ENCODE measurements at places on chromosomes 1 and 21. TPM values are rescaled to one million over a fixed set of nuclear protein-coding genes. Genes with fewer than 3 reads are reported as not detected.

- DNase-seq, result peak; percentile 77
Observed at GRCh38 chr1:173410133-173410793, 66.9 kb upstream of the PRDX6 start.

GRCh38 chr1:68158837-68159236 lies 73.5 kb downstream of the WLS start:
- DNase-seq, result no peak

- DNase-seq, result no peak
Observed at GRCh38 chr1:44050261-44050660, 19.0 kb upstream of the SLC6A9 start.

- DNase-seq, result peak; percentile 43
Observed at GRCh38 chr1:206911064-206911663, 10.6 kb downstream of the FCMR start.

DNA sequence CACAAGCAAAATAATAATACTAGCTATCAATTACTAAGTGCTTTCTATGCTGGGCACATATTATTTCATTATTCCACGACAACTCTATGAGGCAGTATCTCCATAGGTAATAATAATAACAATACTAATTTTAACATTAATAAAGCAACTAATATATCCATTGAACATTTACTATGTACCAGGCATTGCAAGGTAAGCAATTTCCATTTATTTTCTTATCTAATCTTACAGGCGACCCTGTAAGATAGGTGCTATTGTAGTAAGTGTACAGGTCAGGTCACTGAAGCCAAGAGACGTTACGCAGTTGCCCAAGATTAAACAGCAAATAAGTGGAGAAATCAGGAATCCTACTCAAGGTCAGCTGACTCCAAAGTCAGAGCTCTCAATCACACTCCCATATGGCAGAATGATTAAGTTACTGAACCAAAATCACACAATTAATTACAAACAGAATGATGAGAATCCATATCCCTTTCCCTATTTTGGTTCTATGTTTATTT lies 198.4 kb downstream of the SLC45A1 start:
- no peak for DNase-seq

Gene GRIK1
- not detected for total RNA-seq

Gene MAP7D1
- 271 TPM for total RNA-seq

GRCh38 chr21:43911015-43911934 lies 46.3 kb downstream of the AGPAT3 start:
- peak; percentile 12 for DNase-seq

GRCh38 chr1:214372092-214372491 lies 91.1 kb downstream of the SMYD2 start:
- DNase-seq, result peak; percentile 60

DNA sequence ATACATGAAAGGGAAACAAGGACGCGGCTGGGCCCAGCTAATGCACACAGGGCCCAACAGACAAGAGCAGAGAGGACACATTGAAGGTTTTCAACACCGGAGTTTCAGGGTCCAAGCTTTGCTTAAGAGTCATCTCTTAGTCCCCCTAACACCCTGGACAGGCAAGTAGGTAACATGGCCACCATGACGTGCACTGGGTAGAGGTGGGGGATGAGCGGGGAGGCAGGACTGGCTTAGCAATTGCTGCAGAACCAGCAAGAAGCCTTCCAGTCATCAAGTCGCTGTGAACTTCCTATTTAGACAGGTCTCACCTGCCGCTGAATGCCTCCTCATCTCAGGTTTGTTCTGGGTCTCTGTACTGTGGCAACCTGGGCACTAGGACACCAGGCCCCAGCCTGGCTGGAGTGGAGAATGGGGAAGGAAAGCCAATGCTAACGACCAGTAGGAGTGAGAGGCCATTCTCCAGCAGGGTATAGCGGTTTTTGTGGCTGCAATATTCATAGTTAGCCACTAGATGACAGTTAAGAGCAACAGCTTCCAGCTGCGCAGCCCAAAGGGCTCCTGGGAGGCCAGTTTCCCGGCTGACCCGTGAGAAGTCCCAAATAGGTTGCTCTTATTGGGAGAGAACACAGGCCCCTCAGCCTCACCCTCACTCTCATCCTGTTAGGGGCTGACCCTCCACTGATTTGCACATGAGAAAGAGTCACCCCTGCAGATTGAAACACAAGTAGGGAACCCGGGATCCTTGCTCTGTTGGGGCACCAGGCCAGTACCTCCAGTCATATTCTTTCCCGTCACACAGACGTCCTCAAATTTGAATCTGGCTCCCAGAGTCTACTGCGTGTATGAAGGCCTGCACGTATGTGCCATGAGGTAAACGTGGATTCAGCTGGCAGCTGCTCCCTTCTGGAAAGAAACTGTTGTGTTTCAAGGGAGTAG lies 6.0 kb upstream of the PIGC start:
- no peak for DNase-seq

DNA sequence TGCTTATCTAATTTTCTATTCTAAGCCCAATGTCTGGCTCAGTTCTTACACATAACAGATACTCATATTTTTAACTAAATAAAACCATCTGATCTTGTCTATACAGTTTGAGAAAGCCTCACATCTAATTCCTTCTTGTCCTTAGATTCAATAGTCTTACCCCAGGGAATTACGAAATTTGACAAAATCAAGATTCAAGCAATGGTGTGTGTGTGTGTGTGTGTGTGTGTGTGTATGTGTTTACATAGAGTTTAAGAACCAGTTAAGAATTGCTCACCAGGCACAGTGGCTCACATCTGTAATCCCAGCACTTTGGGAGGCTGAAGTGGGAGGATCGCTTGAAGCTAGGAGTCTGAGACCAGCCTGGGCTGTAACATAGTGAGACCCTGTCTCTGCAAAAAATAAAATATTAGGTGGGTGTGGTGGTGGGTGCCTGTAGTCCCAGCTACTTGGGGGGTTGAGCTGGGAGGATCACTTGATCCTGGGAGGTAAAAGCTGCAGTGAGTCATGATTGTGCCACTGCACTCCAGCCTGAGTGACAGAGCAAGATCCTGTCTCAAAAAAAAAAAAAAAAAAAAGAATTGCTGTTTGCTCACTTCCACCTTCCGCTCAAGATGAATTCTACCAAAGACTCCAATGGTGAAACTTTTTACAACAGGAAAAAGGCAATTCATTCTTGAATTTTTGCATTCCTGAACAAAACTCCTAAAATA lies 6.2 kb downstream of the WDR64 start:
- no peak for DNase-seq

DNA sequence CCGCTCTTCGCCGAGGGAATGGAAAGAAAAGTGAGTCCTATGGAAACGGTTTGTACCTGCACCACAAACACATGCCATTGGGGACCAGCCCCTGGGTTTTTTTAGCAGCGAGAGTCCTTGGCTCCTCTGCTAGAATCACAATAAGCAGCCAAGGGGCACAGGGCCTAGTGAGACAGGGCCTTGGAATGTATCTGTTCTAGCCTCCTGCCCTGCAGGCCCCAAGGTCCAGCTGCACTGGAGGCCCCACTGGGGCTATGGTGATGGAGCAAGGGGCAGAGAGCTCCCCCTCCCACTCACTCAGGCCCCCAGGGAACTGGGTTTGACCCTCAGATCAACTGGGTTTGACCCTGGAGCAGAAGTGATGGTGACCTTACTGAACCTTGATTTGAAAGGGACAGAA lies 14.4 kb downstream of the SHISA4 start:
- peak; percentile 50 for DNase-seq

DNA sequence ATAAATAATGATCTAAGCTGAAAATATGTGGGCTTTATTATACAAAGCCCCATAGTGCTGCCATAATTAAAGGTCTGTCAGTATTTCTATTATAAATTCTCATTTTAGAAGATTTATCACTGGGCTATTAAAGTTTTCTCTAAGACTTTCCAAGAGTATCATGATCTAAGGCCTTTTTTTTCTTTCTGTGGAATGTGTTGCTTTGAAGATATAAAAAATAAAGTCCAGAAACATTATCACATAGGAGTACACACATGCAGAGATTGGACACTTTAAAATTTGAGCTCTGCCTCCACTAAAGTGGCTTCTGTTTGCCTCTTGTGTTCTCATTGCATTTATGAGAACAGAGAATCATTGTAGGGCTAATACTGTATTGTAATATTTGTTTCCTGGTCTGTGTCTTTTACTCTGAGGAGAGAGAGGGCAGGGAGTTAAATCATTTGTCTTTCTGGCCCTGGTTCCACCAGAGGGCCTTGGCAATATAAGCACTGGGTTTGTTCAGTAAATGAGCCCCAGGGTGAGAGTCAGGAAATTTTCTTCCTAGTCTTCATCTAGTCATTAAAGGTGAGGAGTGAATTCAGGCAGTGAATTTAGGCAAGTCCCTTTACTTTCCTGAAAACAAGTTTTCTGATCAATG lies 70.2 kb downstream of the NFIA start:
- DNase-seq, result no peak

Gene FCGR3B
- total RNA-seq, result not detected

GRCh38 chr21:34986561-34987500 lies 62.3 kb downstream of the RUNX1 start:
- DNase-seq, result peak; percentile 97

DNA sequence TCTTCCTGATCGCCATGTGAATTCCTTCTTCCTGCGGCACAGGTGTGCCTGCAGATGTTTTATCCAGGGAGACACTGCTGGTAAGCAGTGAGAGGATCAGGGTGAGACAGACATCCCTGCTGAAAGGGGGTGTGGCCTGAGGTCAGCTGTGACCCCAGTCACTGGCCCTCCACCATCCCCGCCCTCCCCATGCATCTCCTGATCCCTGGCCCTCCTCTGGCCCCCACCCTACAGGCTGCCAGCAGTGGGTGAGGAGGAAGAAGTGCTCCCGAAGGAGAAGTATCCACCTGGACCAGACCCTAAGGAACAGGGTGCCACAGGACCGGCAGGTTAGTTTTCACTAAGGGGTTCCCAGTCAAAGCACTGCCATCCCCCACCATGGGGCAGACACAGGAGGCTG lies 85.3 kb downstream of the GLIS1 start:
- no peak for DNase-seq

- DNase-seq, result no peak
Observed at GRCh38 chr1:226060427-226060826, 2.1 kb upstream of the H3-3A start.

- DNase-seq, result no peak
Observed at GRCh38 chr1:89734442-89734841, 86.4 kb upstream of the LRRC8D start.

Gene KIF21B
- 5.6 TPM for total RNA-seq

DNA sequence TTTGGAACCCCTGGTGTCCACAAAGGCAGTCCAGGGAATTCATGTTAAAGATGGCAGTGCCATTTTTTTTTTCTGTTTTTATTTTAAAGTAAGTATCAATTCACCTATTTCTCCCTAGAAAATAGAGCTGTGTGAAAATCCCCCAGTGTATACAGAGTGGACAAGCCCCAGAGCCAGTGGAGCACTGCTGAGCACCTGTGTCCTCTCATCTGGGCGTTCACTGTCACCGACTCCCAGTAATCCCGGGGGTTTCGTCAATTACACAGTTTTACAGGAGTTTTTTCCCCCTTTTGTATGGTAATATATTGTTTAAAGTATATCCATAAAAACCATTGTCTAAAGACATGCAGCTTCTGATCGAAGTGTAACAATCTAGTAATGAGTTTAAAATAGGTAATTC lies 175.8 kb downstream of the SDCCAG8 start:
- no peak for DNase-seq

DNA sequence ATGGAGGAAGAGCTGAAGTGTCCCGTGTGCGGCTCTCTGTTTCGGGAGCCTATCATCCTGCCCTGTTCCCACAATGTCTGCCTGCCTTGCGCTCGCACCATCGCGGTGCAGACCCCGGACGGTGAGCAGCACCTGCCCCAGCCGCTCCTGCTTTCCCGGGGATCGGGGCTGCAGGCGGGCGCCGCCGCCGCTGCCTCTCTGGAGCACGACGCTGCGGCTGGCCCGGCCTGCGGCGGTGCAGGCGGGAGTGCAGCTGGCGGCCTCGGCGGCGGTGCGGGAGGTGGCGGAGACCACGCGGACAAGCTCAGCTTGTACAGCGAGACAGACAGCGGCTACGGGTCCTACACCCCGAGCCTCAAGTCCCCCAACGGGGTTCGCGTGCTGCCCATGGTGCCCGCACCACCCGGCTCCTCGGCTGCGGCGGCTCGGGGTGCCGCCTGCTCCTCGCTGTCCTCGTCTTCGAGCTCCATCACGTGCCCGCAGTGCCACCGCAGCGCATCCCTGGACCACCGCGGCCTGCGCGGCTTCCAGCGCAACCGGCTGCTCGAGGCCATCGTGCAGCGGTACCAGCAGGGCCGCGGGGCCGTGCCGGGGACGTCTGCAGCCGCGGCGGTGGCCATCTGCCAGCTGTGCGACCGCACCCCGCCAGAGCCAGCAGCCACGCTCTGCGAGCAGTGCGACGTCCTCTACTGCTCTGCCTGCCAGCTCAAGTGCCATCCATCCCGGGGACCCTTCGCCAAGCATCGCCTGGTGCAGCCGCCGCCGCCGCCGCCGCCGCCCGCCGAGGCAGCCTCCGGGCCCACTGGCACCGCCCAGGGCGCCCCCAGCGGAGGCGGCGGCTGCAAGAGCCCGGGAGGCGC lies 1.3 kb downstream of the TRIM67 start:
- no peak for DNase-seq

Gene DPH5
- 25.2 TPM for total RNA-seq

- DNase-seq, result no peak
Observed at GRCh38 chr1:176575991-176576390, 113.0 kb downstream of the PAPPA2 start.

GRCh38 chr1:166915941-166916340 lies 39.9 kb upstream of the TADA1 start:
- DNase-seq, result peak; percentile 26

GRCh38 chr21:44700101-44701022 lies 3.4 kb downstream of the KRTAP10-12 start:
- no peak for DNase-seq

Gene LCE1F
- total RNA-seq, result not detected

- DNase-seq, result no peak
Observed at GRCh38 chr1:241488739-241489138, 30.8 kb downstream of the FH start.

DNA sequence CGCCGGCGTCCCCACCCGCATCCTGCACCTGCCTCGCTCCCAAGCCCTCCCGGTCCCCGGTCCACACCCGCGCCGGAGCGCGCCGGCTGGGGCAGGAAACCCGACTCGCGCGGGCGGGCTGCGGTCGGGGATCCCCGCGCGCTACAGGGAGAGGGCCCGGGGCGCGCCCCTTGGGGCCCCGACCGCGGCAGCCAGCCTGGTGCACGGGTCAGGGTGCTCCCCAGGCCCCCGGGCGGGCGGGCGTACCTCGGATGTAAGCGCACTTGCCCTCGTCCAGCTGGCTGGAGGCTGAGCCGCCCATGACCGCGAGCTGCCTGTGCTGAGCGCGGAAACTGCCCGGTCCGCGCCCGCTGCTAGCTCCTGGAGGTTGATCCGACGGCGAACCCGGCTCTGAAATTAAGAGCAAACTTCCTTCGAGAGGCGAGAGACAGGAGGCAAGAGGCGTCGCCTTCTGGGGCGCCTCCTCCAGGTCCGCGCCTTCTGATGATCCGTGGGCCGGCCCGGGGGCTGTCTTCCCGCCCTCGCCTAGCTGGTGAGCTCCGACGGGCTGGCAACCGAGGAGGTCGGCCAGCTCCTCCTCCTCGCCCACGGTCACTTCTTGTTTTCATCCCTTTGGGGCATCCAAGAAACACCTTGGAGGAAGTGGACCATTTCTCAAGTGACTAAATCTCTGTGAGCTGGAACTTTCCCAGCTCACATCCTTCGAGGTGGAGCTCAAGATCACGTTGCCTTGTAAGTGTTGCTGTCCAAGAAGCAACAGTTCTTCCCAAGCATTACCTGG lies at the start of gene NIBAN1:
Gene NIBAN1, minus strand, starts transcription at position 453 of the 781 bp plus-strand sequence. Its CDS starts 152 bp downstream, at position 301.
- DNase-seq, result peak; percentile 9

- no peak for DNase-seq
Observed at GRCh38 chr1:240524356-240525069, 87.4 kb downstream of the GREM2 start.

All from astrocyte (in vitro differentiated cells and primary cell).